ENCODE measurements at places on chromosomes 1 and 21.

DNA sequence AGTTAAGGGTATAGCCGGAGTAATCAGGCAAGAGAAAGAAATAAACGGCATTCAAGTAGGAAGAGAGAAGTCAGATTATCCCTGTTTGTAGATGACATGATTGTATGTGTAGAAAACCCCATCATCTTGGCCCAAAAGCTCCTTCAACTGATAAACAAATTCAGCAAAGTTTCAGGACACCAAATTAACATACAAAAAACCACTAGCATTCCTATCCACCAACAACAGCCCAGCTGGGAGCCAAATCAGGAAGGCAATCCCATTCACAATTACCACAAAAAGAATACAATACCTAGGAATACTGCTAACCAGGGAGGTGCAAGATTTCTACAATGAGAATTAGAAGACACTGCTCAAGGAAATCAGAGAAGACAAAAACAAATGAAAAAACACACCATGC is 45.3 kb downstream of the MAST2 start:
- no peak for DNase-seq

DNA sequence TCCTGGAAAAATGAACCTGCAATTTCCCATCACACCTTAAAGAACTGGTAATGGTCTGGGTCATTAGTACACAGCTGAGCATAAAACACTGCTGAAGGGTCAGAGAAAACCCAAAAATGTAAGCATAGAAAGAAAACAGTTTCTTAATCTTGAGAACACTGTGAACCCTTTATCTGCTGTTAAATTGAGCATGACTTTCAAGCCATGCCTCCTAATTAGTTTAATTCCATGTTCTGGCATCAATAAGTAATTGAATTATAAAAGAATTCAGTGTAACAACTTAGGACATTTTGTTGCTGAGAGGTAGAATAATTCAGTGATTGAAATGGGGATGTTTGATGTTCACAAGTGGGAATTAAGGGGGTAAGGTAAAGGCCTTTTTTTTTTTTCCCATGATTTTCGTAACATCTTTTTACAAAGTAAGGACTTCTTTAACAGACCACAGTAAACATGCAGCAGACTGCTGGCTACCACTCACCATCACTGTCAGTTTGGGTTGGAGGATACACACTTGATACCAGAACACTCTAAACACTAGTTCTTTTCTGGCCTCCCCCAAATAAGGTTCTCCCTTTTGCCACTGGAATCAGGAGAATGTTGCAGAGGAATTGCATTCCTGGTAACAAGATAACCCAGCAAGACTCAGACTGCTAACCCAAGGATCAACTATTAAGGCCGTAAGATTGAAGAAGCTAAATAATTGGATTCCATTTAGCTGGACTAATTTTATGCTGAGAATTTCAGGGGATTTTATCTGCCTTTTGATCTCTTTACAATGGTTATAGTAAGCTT is 3.0 kb downstream of the RWDD3 start:
- no peak for DNase-seq

DNA sequence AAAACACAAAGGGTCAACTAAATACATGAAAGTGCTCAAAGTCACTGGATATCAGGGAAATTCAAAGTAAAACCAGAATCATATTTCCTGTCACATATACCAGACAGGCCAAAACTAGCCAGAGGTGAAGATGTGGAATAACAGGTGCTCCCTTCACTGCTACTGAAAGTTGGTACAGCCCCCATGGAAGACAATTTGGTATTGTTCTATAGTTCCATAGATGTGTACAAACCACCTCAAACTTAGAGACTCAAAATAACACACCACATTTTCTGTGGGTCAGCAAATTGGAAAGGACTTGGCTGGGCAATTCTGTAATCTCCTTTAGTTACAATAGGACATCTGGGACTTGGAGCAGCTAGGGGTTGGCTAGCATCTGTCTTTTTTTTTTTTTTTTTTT is 24.5 kb upstream of the SOAT1 start:
- DNase-seq = no peak

DNA sequence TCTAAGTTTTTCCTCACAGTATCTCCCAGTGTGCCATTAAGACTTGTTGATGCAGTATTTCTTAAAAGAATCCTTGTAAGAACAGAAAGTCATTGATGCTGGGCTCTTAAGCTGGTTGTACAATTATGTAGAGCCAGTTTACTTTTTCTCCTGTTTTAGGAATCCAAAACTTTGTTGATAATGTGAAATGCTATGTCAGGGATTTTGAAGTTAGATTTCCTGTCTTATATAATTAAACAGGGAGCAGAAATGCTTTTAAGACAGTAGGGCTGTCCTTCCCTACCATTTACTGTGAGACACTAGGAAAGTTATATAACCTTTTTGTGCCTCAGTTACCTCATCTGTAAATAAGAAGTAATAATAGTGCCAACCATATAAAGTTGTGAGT is 26.0 kb downstream of the CCDC18 start:
- DNase-seq = no peak

- DNase-seq = no peak
Measured at GRCh38 chr1:61812916-61813315, 70.6 kb downstream of the PATJ start.

DNA sequence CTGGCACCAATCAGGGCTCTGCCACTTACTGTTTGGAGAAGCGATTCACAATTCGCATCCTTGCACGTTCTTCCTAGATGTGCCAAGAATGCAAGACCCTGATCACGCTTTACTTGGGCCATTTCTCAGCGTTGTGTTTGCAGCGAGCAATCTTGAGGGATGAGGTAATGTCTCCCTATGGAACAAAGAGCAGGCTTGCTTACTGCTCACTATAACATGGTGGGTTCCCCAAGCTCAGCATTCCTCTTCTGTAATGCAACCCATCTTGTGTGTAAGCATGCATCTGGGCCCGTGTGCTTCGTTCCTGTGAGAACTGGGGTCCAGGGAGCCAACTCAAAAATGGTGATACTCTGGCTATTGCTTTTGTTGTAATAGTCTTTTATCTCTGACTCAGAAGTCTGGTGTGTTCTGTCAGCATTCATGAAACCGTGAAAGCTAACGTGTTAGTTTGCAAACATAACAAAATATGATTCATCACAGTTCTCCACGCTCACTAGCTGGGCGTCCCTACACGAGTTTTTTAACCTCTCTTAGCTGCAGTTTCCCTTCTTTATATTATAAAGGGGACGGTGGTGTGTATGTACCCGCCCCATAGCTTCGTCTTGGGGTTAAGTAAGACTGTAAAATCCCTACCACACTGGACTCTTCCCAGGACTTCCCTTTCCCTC is 33.3 kb downstream of the DNTTIP2 start:
- no peak for DNase-seq

DNA sequence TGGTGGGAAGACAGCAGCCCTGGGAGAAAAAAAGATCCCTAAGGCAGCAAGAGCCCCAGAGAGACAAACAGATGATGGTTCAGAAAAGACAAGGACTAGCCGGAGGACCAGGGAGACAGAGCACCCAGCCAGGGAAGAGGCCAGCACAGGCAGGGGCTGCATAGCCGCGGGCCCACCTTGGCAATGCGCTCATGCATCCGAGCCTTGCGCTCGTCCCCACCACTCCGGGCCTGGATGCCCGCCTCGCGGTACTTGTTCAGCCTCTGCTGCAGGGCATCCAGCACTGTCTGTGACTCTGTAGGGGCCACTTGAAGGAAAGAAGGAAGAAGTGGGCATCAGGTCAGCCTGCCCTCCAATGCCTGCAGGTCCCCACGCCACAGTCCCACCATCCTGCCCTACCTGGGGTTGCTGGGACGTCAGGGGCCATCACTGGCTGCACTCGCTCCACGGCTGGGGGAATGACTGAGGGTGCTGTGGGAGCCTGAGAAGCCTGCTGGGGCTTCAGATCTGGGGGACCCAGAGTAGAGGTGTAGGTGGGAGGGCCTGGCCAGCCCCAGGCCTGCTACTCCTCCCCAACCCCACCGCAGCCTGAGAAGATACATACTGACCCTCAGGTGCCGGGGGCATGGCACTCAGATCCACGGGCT is 7.0 kb downstream of the CC2D1B start:
- no peak for DNase-seq

DNA sequence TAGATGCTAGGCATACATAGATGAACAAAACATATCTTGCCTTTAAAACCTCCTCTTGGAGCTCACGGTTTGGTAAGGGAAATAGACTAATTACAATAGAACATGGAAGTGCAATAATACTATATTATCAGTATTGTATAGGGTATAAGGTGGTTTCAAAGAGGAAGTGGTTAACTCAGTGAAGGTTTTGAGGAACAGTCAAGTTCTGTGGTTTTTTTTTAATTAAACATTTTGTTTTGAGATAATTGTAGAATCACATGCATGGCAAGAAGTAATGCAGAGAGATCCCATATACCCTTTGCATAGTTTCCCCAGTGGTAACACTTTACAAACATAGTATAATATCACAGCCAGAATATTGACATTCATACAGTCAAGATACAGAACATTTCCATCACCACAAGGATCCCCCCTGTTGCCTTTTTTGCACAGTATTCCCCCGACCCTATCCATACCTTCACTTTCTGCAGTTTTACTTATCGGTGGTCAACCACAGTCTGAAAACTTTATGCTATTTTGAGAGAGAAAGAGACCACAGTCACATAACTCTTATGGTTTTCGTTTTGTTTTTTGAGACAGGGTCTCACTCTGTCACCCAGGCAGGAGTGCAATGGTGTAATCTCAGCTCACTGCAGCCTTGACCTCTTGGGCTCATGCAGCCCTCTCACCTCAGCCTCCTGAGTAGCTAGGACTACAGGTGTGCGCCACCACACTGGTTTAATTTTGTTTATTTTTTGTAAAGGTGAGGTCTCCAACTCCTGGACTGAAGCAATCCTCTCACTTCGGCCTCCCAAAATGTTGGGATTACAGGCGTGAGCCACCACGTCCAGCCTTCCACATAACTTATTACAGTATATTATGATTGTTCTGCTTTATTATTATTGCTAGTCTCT is 60.5 kb upstream of the KIAA1614 start:
- no peak for DNase-seq

All from activated CD8-positive, alpha-beta memory T cell treated with anti-CD3 and anti-CD28 coated beads for 1 hour (primary cell).